ENCODE measurements at places on chromosomes 4 and X.

DNA sequence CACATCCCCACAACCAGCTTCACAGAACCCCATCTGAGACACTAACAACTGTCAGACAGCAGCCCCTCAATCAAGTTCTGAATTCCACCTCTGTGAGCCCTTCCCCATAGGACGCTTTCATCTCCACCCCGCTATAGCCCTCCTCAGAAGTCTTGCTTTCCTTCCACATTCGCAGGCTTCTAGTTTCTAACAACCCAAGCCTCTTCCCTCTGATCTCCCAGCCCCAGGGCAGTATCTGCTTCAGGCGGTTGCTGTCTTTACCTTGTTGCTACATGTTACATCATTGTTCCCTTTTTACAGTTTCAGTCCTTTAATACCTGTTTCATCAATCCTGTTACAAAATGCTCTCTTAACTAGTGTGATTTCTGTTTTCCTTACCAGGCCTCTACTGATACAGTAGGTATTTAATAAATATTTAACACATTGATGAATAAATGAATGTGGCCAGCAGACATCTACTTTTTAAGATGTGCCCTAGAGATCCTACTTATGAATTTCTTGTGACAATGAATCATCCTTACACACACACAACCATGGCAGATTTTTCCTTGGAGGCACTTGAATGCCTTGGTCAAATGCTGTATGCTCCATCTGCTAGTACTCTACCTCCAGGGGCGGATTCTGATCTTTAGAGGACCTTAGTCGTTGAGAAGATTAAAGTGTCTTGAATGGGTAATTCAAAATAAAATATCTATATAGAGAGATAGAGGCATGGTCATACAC is 164.7 kb upstream of the SLIT2 start:
- no peak for DNase-seq

DNA sequence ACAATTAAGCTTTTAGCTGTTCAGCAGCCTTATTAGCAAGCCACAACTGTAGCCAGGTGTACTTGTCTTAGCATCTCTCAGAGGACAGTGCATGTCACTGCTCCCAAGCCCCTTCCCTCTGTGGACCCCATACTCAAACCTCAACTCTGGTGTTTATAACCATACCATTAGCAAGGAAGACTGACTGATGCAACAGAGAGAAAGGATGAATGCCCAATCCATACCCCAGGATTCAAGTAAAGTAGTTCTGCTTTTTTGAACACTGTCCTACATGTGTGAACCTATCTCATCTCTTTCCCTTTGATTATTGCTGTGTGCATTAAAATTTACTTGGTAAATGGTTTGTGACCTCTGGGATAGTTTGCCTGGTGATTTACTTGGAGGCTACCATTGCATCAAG is 22.8 kb upstream of the CYBB start:
- DNase-seq = no peak

- no peak for DNase-seq
Measured at GRCh38 chr4:132691668-132692067, 457.4 kb upstream of the PCDH10 start.

DNA sequence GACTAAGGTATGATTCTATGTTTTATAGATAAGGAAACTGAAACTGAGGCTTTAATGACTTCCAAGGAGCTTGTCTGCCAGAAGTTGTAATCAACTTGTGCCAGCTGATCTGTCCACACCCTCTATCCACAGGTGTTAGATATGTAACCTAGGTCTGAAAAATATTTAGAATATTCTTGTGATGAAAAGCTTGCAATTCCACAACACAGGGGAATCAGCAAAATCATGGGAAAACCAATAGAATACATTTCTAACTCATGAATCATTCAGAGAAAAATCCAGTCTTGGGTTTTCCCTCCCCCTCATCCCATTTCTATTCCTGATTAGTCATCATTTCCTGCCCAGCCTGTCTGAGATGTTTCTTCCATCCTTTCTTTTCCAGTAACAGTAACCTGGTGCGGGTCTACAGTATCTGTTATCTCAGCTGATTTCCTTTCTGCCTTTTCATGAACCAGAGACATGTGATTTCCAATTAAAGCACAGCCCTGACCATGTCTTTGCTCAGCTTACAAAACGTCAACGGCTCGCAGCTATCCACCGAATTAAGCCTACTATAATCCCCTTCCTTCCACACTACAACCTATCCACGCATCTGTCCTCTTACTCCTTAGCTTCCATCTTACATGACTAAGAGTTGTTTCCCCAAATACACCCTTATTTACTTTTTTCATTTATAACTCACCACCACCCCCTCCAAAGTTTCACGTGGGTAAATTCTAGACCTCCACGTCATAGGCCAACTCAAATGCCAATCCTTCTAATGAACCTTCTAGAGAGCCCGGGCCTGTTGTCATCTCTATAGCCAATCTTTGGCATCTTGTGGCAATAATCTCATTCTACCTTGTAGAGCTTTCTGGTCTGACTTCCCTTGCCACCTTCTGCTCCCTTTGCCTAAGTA is 961 bp upstream of the NOCT start:
- no peak for DNase-seq

DNA sequence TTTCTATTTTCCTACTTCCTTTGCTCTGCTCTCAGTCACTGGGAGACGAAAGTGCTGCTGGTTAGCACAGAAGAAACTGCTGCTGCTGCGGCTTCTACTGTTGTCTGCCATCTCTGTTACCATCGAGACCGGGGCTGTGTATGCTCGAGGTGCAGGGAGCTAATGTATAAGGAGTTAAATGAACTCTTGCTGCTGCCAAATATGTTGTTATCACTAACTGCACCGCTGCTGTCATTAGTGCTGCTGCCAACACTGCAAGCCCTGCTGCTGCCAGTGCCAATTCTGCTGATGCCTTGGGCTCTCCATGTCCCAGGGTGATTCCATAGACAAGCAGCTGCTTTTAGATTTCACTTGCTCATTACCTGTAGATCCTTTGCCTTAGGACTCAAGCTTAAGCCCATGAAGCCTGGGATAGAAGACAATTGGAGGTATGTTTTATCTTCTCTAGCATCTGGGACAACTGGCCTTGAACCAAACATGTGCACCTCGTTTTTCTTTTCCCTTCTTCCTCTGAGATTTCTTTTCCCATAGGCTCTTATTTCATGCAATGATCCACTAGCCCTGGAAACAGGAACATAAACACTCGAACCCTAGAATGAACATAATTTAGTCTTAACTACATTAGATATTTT is 107.8 kb downstream of the CCSER1 start:
- DNase-seq = no peak

DNA sequence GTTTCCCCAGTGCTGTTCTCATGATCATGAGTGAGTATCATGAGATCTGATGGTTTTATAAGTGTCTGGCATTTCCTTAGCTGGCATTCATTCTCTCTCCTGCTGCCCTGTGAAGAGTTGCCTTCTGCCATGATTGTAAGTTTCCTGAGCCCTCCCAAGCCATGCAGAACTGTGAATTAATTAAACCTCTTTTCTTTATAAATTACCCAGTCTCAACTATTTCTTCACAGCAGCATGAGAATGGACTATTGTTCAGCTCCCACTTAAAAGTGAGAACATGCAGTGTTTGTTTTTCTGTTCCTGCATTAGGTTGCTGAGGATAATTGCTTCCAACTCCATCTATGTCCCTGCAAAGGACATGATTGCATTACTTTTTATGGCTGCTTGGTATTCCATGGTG is 311.7 kb upstream of the CTSO start:
- no peak for DNase-seq

DNA sequence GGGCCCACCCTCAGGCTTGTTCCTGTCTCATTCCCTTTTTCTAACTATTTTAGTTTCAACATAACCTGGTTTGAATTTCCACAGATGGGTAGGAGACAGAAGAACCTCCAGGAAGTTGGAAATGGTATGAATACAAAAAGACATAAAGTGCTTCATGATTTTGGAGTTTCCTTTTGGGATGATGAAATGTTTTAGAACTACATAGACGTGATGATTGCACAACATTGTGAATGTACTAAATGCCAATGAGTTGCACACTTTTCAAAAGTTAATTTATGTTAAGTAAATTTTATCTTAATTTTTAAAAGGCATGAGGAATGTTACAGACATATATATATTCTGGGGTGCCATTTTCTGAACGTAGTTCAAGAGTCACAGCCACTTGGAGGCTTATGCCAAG is 41.1 kb upstream of the IBSP start:
- DNase-seq = no peak

- DNase-seq = no peak
Measured at GRCh38 chrX:48511560-48511959, 2.8 kb downstream of the PORCN start.

GRCh38 chr4:167102475-167102874 is 131.8 kb downstream of the SPOCK3 start:
- no peak for DNase-seq

DNA sequence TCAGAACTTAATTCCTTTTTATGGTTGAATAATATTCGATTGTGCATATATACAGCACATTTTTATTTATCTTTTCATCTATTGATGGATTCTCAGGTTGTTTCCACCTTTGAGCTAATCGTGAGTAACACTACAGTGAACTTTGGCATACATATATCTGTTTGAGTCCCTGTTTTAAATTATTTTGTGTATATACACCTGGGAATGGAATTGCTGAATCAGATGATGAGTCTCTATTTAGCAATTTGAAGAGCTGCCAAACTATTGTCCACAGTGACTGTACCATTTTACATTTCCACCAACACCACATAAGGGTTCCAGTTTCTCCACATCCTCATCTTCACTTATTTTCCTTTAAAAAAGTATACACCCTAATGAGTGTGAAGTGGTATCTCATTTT is 166.2 kb upstream of the FGF13 start:
- DNase-seq = no peak

- no peak for DNase-seq
Measured at GRCh38 chrX:107628662-107629539, 591 bp downstream of the PRPS1 start.

- no peak for DNase-seq
Measured at GRCh38 chr4:81736324-81736723, 264.6 kb upstream of the RASGEF1B start.

GRCh38 chrX:20746690-20747089 is 480.0 kb upstream of the RPS6KA3 start:
- no peak for DNase-seq

DNA sequence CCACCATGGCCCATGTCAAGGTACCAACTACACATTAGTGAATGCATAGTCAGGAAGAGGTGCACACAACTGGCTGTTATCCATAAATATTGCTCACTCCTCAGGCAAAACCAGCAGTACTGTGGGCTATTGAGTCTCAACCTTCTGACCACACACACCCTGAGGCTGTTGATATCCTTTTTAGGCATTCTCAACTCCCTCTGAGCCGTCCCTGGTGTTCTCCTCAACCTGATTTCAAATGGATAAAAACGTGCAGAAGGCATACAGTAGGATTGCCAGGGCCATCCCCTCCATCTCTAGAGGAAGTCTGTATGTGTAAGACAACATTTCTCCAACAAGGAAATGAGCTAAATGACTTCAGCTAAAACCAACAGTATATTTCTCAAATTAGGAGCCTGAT is 98.7 kb upstream of the KLHL13 start:
- no peak for DNase-seq

- DNase-seq = no peak
Measured at GRCh38 chr4:110666030-110666429, 43.2 kb upstream of the PITX2 start.

DNA sequence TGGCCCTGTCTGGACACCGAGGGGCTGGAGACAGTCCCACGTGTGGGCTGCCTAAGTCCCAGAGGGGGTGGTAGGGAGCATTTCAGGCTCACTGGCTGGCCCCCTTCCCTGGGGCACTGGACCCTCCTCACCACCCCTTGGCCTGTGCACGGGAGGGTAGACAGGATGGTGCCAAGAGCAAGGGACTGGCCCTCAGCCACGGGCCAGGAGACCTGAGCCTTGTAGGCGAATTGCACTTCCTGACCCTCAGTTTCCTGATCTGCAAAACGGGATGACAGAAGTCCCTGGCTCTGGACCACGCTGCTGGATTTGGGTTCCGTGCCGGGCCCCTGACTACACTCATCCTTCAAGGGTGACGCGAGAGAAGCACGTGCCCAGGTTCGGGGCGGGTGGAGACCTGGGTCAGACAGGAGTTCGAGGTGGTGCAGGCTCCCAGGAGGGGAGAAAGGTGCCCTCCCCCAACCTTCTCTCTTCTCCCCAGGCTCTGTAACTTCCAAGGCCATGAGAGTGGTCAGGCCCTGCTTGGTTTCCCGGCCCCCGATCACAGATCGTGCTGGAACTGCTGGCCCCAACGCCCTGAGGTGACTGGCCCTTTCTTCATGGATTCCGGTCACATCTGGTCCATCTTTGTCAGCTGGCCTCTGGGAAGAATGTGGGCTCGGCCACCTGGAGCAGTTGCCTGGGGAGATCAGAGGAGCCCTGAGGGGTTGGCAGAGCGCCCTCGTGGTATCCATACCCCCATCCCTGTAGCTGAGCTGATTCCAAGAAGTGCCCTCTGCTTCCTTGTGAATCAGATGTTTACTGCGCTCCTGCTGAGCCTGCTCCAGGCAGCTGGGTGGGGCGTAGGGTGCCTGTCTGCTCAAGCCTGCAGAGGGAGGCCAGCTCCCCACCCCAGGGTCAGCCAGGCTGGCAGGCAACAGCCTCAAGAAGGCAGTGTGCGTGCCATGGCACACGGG is 3.3 kb downstream of the SH3BP2 start:
- no peak for DNase-seq

GRCh38 chr4:26953366-26953765 is 92.7 kb downstream of the STIM2 start:
- no peak for DNase-seq

DNA sequence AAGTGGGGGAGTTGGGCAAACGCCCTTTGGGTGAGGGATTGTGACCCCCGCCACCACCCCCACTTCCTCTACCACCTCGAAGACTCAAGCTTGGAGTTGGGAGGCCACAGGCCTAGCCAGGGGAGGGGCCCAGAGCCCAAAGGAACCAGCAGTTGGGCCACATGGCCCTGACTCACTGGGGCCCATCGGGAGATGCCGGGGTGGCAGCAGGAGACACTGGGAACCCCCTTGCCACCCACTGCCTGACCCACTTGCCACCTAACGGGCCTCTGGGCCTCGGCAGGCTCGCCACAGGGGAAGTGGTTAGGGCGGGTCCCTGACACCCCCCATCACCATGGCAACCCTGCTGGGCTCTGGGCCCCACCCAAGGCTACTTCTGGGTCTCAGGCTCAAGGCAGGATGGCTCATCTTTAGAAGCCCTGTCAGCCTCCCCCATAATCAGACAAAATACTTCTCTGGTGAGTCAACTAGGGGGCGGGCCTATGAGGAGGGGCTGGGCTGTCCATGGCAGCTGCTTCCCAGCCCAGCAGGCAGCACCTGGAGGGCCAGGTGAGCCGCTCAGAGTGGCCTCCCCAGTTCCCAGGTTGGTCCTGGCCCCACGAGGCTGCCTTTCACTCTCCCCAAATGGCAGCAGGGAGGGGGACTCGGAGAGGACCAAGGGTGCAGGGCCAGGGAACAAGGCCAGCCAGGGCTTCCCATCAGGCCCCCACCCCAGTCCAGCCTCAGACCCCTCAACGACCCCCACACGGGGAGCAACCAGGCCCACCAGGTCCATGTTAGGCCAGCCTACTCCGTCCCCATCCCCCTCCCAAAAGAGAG is 5.6 kb downstream of the FLNA start:
- DNase-seq = no peak

GRCh38 chr4:175277816-175278215 is 359.7 kb downstream of the ADAM29 start:
- DNase-seq = no peak
